ENCODE measurements at places on chromosomes 11 and 22.

GRCh38 chr11:293271-293851 lies 4.4 kb downstream of the PGGHG start:
- no peak for DNase-seq

DNA sequence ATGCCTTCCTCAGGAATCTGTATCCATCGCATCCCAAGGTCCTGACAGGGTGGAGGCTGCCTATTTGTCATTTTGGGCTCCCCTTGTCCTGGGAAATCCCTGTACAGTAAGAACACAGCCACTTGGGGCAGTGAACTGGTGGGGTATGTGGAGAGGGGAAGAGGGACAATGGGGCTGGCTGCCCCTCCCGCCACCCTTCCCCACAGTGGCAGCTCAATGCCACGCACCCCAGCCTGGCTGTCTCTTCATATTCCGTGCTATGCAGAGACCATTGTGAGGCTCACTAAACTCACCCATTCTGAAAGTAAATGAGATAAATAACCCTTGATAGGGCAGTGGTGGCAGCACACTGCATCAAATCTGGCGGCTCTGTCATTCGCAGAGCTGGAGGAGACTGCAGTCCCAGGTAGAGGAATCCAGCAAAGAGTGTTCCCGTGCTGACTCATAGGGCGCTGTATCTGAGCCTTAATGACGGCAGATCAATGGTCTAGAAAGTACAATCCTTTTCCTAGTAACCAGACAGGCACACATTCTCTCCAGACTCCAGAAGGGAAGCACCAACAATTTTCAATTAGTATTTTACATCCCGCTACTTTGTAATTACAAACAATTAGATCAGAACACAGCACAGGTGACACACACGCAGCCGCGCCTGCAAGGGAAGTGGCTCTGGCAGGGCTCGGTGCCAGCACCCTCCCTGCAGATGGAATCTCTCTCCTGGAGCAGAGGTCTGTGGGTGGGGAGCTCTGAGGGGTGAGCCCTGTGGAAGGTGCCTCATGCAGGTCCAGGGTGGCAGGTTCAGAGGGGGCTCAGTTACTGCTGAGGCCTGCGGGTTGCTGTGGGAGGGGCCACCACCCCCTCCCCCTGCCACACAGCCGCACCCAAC lies 167.9 kb upstream of the B3GAT1 start:
- no peak for DNase-seq

- DNase-seq, result no peak
These were observed 85.1 kb upstream of the CARD18 start for GRCh38 chr11:105224482-105225253.

DNA sequence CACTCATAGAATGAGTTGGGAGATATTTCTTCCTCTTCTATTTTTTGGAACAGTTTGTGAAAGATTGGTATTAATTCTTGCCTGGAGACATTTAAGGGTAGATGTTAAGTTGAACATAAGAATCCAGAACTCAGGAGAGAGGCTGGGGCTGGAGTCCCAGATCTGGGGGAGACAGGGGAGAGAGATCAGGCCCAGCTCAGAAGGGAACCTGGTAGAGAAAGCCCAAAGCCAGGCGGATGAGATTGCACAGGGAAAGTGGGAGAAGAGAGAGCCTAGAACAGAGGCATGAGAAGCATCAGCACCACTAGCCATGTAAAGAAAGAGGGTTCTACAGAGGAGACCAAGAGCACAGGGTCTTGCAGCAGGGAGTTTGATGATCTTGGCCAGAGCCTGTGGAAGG lies 13.0 kb upstream of the GNAZ start:
- no peak for DNase-seq

DNA sequence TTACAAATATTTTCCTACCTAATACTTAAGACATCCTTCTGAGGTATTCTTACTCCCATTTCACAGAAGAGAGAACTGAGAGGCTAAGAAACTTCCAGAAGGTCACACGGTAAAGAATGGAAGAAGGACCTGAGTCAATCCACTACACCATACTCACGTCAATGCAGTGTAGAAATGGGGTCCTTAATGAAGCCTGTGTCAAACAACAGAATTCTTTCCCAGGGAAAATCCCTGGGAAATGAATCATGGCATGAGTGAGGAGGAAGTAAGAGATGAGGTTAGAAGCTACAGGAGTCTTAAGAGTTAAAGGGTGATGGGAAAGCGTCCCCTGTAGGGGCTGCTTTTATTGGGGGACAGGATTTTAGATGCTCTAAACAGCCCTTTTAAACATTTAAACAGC lies 147.9 kb downstream of the C11orf91 start:
- no peak for DNase-seq

DNA sequence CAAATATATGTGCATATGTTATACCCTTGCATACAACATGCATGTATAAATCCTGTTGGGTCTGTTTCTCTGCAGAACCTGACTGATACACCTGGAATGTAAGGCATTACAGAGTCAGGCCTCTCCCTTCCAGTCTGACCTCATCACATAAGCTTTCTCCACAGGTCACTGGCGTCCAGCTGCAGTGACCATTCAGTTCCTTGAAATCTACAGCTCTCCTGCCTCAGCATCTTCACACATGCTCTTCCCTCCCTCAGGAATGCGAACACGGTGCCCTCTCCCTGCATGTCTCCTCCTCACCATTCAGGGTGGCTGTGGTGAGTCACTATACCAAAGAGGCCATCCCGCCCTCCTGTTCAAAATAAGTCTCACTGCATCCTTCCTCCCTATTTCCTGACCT lies 657.8 kb upstream of the B3GAT1 start:
- no peak for DNase-seq

GRCh38 chr11:36073411-36074203 lies 129.7 kb downstream of the LDLRAD3 start:
- no peak for DNase-seq

- no peak for DNase-seq
These were observed 3.0 kb upstream of the CHEK1 start for GRCh38 chr11:125621995-125622394.

- DNase-seq, result no peak
These were observed 28.1 kb downstream of the DRD4 start for GRCh38 chr11:665062-665703.

DNA sequence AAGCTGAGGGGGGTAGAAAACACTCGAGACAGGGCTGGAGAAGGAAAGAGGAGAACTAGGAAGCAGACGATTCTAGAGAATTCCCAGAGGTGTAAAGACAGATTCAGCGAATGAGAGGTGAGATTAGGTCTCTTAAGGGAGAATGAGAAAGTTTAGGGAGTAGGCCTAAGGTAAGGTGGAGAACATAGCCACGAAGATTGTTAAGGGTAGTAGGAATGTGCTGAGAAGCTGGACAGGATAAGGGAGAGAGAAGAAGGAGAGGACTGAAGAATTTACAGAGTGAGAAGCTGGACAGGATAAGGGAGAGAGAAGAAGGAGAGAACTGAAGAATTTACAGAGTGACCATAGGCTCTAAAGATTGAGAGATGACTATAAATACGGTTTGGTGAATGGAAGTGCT lies 908 bp downstream of the PPME1 start:
- no peak for DNase-seq

GRCh38 chr11:14417617-14418374 lies 58.8 kb upstream of the RRAS2 start:
- DNase-seq, result no peak

- DNase-seq, result no peak
These were observed 7.6 kb downstream of the EIF3F start for GRCh38 chr11:7994581-7995278.

GRCh38 chr11:122342089-122342744 lies 226.2 kb upstream of the BLID start:
- DNase-seq, result no peak

GRCh38 chr11:11789735-11790369 lies 51.9 kb upstream of the USP47 start:
- no peak for DNase-seq
